ENCODE measurements at places on chromosomes 2 and 18.
A peak's percentile ranks its signal among the peaks of the same experiment; 100 is the strongest.

- no peak for DNase-seq
Measured at GRCh38 chr2:46893269-46893939, 22.2 kb downstream of the MCFD2 start.

GRCh38 chr2:121064186-121064585, 220.8 kb downstream of the TFCP2L1 start:
- no peak for DNase-seq

DNA sequence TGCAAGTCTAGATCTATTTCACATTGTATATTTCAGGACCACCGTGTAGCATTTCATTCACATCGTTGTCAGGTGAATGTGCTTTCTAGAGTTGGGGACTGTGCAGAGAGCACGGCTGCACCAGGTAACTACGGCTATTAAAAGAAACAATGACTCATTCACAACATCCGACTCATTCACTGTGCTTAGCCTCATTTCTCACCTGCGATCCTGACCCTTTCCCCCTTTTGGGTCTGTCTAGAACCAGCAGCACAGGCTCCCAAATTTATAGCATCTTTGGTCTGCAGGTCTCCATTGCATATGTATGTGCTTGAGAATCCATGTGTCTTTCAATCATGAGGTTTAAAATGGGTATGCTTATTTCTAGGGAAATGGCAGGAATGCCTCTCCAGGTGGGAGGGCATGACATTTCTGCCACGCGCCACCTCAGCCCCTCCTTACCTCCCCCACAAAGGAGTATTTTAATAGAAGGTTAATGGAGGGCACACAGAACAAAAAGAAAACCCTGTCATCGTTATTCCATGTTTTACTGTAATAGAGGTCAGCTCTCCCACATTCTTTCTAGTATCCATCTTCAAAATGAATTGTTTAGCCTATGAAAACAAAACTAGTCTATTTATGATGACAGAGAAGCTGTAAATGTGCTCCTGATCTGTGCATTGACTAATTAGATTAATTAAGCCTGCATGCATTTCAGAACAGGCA, 246.7 kb upstream of the EPHA4 start:
- no peak for DNase-seq

DNA sequence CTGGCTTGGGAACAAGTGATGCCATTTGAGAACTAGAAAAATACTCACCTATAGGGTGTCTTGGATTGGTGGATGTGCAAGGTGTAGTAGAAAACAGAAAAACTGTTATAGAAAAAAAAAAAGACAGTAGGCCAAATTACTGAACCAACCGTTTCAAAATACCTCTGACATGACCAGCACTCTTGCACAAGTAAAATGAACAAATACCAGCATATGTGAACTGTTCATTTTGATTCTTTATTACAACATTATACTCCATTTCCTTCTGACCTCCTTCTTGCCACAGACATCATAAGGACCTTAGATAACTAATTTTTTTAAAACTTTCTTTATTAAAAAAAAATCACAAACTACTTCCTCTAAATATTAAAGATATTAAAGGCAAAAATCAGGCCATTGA, 125.5 kb downstream of the ATAD2B start:
- DNase-seq, result no peak

GRCh38 chr18:50973367-50974126, 5.7 kb downstream of the ELAC1 start:
- no peak for DNase-seq

- DNase-seq, result no peak
Measured at GRCh38 chr2:11375689-11376027, 31.2 kb upstream of the ROCK2 start.

GRCh38 chr2:171146633-171147032, 14.1 kb downstream of the TLK1 start:
- DNase-seq, result no peak

- no peak for DNase-seq
Measured at GRCh38 chr18:77147418-77147852, 14.9 kb upstream of the MBP start.

DNA sequence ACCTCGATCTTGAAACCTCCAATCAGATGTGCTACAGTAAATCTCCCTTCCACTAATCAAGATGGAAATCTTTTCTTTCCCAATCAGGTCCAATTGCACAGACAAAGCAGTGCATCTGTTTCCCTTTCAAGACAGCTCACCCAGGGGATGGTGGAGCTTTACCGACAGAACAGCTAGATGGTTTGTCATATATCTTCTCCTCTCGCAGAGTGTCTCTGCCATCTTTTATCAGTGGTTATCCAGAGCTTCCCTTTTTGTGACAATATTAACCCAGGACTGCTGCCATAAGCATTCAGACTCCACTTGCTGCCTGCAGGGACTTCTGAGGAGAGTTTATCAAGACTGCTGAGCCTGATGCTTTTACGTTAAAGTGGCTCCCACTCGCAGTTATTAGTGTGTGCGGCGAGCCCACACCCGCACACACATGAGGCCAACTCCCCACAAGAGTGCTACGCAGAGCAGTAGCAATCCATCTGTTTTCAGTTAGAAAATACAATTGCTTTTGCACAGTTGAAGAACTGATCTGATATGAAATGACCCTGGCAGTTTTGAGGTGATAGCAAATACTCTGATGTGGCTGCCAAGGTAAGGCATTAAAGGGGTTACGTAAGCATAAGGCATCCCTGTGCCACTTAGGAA, 398.9 kb downstream of the NCKAP5 start:
- DNase-seq, result no peak

GRCh38 chr18:60675801-60676200, 303.2 kb upstream of the MC4R start:
- no peak for DNase-seq

GRCh38 chr2:217451666-217452065, 551.1 kb downstream of the TNS1 start:
- DNase-seq, result peak; percentile 42

DNA sequence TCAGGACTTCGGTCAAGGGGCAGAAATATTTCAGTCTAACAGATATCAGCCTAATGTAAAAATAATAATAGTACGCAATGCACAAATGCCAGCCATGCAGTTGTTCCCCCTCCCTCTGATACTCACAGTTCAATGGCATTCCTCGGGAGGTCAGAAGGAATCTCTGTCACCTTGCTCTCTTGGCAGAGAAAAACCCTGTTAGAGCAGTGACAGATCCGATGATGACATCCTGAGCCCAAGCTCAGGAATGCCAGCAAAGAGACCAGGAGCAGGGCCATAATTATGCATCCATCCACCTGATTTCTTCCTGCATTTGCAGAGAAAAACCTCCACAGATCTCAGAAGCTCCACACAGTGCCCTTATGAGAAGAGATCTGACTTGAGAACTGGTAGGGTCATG, at the start of gene FSHR:
Gene FSHR, minus strand, starts transcription at position 376 of the 400 bp plus-strand sequence. Its CDS starts 98 bp downstream, at position 278.
- no peak for DNase-seq

GRCh38 chr18:56165601-56166355, 472.6 kb downstream of the TXNL1 start:
- no peak for DNase-seq

DNA sequence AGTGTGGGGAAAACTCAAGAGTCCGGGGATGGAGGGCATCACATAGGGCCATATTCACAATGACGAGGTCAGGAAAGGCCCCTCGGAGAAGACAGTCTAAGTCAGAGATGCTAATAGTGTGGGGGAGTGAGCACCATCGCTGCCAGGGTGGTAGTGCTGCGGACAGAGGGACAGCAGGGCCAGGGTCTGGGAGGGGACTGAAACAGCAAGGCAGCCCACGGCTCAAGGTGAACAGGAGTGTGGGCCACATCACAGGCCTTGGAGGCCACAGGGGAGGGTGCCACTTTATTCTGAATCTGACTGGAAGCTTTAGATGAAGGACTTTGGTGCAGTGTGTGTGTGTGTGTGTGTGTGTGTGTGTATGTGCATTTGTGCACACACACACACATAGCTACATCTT, 130.9 kb upstream of the GLI2 start:
- no peak for DNase-seq

GRCh38 chr2:241003047-241003360, 4.6 kb downstream of the SNED1 start:
- DNase-seq, result no peak

DNA sequence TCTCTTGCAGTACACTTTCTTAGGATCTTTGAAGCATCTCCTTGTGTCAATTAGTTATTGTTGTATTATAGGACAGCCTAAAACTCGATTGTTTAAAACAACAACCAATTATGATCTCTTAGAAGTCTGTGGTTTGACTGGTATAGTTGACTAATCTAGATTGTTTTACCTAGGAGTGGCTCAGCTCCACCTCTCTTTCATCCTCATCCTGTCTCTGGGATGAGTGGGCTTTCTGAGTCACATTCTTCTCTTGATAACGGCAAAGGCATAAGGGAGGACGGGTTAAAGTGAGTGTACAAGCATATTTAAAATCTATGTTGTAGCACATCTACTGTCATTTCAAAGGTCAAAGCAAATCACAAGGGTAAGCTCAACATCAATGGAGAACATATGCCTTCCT, 102.3 kb upstream of the GULP1 start:
- DNase-seq, result no peak

- no peak for DNase-seq
Measured at GRCh38 chr2:215403441-215404347, 32.2 kb downstream of the FN1 start.

- DNase-seq, result no peak
Measured at GRCh38 chr2:62014102-62014501, 108.6 kb downstream of the COMMD1 start.

- no peak for DNase-seq
Measured at GRCh38 chr18:4101009-4101408, 354.1 kb downstream of the DLGAP1 start.

DNA sequence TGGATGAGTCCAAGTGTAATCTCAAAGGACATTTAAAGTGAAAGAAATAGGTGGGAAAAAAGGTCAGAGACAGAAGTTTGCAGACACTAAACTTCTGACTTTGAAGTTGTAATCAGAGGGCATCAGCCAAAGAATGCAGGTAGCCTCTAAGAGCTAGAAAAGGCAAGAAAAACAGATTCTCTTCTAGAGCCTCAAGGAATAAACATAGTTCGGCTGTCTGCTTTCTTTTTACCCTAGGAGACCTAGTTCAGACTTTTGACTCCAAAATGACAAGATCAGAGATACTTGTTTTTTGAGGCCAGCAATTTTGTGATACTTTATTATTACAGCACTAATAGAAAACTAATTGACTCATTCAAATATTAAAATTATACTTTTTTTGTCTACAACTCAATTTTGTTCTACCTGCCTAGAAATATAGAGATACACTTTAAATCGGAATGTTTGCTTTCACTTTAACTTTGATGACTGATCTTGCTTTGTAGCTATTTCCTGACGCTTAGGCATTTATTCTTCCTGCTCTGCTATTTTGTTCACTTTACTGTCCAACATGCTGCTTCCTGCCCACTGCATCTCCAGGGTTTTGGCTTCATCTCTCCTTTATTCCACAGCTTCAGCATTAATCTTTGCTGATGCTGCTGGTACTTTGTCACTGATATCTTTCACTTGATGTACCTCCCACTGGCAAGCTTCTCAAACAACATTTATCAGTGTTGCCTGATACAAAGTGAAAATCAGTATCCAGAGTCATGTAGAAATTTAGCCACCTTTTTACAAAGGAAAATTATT, 272.5 kb downstream of the DSEL start:
- no peak for DNase-seq

DNA sequence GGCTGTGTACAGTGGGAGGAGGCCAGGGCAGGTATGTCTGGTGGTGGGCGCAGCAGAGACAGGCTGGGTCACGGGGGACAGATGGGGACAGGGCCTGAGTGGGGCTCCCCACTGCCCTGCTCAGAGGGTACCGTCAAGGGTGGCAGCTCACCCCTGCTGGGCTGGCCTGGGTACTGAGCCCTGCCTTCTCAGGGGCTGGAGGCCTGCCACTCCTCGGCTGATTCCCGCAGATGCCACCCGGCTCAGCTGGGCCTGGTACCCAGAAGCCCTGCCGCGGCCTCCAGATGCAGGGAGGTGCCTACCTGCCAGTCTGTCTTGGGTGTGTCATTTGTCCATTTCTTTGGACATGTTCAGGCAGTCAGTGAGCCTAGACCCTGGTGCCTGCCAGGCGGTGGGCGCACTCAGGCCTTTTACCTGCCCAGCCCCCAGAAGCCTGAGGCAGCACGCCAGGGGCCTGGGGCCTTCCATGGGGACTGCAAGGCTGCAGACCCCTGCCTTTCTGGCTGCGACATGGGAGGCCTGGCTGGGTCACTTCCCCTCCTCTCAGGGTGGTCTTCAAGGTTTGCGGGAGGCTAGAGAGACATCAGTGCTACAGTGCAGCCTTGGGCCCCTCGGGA, 3.3 kb downstream of the SNORC start:
- no peak for DNase-seq

DNA sequence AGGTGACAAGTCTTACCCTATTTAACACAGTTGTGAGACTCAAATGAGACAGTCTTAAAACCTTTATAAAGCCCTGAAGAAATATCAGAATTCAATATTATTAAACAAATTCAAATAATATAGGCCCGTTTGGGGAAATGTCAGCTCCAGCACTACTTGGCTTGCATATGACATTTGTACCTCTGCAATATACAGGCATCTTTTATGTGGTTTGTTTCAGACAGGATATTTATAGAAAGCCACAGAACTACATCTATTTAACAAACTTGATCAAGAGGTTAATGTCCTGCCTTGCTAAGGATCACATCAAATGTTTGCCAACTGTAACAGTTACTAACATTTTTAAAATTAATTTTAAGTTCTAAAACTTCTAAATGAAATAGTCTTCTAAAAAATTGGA, 3.2 kb upstream of the MREG start:
- DNase-seq, result no peak

DNA sequence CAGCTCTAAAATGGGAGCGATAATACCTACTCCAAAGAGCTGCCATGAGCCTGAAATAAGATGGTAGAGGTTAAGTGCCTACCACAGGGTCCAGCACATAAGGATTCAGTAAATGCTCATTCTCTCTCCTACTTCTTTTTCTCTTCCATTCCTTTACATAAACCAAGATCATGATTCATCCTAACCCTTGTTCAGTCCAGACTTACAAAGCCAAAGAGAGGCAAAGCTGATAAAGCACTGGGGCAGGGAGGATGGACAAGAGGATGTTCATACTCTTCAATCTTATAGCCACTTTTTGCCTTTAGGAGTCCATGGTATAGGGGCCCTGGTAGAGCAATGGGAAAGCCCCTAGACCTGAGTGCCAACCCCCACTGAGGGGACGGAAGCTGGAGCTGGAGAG, 75.6 kb upstream of the PKDCC start:
- no peak for DNase-seq

GRCh38 chr2:46461011-46461674, 18.2 kb upstream of the TMEM247 start:
- DNase-seq, result peak; percentile 71

DNA sequence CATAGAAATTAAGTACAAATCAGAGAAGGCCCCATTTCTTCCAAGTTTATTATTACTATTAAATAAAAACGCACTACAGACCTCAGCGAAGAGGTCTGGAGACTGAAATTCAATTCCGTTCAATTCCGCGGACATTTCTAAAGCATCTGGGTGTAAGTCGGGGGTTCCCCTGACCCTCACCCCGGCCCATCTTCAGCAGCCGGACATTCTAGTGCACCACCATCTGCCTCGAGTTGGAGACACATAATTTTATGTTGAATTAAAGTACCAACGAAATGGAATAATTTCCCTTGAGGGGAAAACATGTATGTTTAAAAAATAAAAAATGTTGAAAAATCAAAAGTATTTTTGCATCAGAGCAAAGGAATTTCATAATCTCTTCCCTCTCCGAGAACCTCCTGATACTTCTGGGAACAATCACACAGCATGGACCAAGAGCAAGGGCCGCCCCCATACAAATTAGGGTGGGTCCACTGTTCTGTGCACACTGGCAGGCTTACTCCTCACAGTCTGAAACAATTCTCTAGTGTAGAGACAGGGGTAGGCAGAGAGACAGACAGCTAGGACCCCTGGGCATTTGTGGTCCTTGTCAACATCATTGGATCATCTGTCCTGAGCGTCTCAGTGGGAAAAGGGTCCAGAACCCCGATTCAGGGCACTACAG, 29.3 kb downstream of the MBP start:
- DNase-seq, result no peak
